Left ventricle myocardium inferior (tissue), 1 donor: ENCODE measurements at places on chromosomes 12 and 14.

DNA sequence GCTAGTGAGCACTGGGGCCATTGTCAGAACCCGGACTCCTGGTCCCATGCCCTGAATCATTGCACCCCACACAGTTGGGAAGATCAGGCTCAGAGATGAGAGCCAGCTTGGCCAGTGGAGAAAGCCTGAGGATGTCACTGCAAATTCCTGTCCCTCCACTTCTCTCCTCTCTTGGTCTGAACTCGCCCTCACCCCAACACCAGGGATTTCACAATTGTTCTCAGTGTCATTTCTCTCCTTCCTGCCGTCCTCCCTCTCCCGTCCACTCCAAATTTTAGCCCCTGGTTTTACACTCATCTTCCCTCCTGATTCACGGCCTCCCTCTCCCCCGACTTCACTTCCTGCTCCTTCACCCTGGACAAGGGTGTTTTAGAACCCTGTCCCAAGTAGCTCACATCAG, 11.1 kb downstream of the KRT75 start:
- DNase-seq = no peak

- no peak for DNase-seq
These were observed 592.5 kb upstream of the FLRT2 start for GRCh38 chr14:84937449-84937848.

DNA sequence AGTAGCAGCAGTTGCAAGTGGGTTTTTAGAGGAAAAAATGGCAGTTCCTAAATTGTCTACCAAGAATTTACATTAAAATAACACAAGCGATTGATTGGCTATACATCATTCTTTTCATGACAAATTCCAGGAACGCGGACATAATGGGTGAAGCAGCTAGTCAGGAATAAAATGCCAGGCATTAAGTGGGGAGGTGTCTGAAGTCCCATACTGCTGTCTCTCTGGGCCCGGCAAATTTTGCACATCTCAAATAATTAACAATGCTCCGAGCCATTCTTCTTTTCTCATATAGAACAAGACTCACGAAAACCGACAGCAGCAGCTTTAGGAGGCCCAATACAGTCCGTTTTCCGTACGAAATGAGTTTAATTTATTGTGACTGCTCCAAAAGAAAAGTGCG, 696 bp downstream of the RPL36AL start:
- no peak for DNase-seq

- no peak for DNase-seq
These were observed 1.1 kb downstream of the KMT2D start for GRCh38 chr12:49059299-49060171.
